ENCODE measurements at places on chromosomes 7 and 10.

DNA sequence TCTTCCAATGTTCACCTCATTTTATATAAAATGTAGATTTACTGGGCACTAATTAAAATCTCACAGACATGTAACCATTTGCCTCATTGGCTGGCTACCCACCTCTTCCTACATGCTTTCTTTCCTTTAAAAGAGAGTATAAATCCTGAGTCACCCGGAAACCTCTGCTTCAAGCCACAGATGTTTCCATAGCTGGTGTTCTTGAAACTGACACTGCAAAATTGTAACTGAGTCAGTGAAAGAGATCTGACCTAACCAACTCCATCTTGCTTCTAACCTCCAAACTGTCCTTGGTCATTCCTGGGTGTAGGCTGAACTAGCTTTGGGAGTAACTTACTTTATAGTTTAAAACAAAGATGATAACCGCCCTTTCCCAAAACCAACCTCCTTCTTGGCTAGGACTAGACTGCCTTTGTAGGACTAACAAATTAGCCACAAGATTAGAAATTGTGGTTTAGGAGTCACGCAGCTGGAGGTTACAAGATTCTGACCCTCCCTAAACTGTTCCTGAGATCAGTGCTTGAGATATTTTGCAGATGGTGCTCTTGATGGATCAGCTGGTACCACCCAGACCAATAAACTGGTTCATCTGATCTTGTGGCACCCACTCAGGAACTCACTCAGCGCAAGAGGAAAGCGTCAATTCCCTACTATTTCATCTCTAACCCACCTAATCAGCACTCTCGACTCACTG, 33.5 kb downstream of the SVOPL start:
- DNase-seq: no peak

GRCh38 chr10:71089162-71089561, 123.2 kb upstream of the UNC5B start:
- no peak for DNase-seq

DNA sequence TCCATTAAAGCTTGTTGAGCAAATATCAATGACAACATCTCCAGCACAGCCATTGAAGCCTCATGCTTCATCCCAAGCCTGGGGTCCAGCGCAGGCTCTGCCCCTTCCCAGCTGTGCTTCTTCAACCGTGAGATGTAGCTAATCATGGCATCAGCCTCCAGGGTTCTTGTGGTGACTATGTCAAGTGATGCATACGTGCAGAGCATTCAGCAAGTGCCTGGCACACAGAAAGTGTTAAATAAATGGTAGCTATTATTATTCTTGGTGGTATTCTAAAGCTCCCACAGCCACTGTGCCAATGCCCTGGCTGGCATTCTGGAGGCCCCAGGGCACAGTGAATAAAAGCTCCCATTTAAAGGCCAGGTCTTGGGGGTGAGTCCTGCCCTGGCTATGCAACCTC, 146.6 kb downstream of the WDR11 start:
- DNase-seq: no peak

DNA sequence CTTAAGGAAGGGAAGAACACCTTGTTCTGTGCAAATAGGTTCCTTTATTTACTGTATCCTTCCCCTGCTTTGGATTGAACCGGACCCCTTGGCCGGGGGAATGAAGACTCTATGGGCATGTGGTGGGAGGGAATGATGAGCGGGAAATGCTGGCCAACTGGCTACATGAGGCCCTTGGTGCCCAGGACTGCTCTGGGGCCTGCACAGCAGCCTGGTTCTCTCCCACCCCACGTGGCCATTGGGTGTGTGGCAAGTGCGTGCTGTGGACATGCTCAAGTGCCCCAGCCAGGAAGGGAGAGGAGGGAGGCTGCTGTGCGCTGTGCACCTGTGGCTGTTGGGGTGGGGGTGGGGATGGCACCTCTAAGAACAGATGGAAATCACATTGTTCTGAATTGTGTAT, 917.0 kb upstream of the GHITM start:
- no peak for DNase-seq

- DNase-seq: no peak
These were observed 1355.2 kb downstream of the XPNPEP1 start for GRCh38 chr10:108567899-108568752.

DNA sequence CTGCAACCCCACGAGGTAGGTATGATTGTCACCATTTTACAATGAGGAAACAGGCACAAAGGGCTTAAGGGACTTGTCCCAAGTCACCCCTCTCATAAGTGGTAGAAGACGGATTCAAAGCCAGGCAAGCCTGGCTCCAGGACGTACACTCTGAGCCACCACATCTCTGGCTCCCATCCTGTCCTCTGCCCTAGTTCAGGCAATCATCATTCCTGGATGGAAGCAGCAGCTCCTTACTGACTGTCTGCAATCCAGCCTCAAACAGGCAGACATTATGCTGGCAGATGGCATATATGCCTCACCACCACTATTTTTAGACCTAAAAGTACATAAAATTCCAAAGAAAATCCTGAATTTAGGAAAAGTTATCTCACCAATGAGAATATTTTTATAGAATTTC, 100.7 kb downstream of the USP6NL start:
- DNase-seq: no peak

DNA sequence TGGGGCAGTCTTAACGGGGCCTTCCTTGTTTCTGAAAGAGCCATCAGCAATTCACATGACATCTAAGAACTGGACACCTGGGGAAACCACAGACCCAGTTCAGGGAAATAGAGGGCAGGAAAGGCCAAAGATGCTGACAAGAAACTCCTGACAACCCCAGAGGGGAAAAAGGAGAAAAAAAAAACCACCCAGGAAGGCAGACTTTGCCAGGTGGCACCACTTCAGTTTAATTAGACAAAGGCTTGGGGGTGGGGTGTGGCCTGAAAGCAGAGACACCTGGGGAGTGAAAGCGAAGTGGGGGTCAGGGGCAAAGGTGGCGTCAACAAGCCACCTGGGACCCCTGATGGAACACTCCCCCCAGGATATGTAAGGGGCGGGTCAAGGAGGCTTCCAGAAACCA, 53.6 kb downstream of the RAB11FIP2 start:
- no peak for DNase-seq

- peak; percentile 36 for DNase-seq
These were observed 63.4 kb upstream of the DNAJB6 start for GRCh38 chr7:157273208-157274093.

GRCh38 chr10:86960003-86960862, 1.8 kb downstream of the SNCG start:
- no peak for DNase-seq

- no peak for DNase-seq
These were observed 93.1 kb upstream of the TEX47 start for GRCh38 chr7:88888684-88889083.
